Endodermal cell (in vitro differentiated cells): ENCODE measurements at places on chromosomes 2 and 18. TPM values are rescaled to one million over a fixed set of nuclear protein-coding genes. Genes with fewer than 3 reads are reported as not detected.

GRCh38 chr2:160859096-160859495 lies 301.1 kb upstream of the TANK start:
- no peak for DNase-seq
- H3K36me3 ChIP-seq, result no peaks in the 10 kb centered on the region
- H3K27ac ChIP-seq, result peak overlapping the region; percentile 52
- H3K4me1 ChIP-seq, result no peaks in the 10 kb centered on the region
- no peak overlapping the region for H3K4me3 ChIP-seq

- no peak overlapping the region for H3K4me3 ChIP-seq
- no peaks in the 10 kb centered on the region for H3K36me3 ChIP-seq
- H3K4me1 ChIP-seq, result no peaks in the 10 kb centered on the region
- H3K27ac ChIP-seq, result peak overlapping the region; percentile 96
- DNase-seq, result peak; percentile 51
- no peaks in the 10 kb centered on the region for H3K27me3 ChIP-seq
These were observed 171.7 kb upstream of the SOX11 start for GRCh38 chr2:5520463-5520972.

DNA sequence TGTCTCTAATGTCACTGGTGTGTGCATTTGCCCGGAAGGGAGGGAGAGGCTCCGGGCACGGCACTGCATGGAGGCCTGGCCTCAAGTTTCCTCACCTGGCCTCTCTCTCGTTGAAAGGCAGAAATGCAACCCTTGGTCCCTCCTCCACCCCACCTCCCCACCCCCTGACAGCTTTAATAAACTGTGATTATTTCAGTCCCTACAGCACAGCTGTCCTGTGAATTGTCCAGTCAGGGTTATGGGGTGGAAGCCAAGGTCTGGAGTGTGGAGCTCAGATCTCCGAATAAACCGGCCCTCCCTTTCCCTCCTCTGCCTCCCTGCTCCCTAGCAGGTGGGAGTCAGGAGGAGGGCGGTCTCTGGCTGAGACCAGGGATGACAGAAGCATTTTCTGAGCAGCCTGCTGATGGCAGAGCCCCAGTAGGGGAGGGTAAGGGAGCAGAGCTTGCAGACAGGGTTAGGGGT lies 199.2 kb upstream of the SMAD2 start:
- no peak overlapping the region for H3K4me3 ChIP-seq
- peaks cover 3% of the 10 kb centered on the region for H3K4me1 ChIP-seq
- no peaks in the 10 kb centered on the region for H3K36me3 ChIP-seq

- no peaks in the 10 kb centered on the region for H3K27me3 ChIP-seq
- H3K36me3 ChIP-seq, result no peaks in the 10 kb centered on the region
- H3K27ac ChIP-seq, result no peak overlapping the region
- H3K4me3 ChIP-seq, result no peak overlapping the region
- peaks cover 13% of the 10 kb centered on the region for H3K4me1 ChIP-seq
- DNase-seq, result no peak
These were observed 22.5 kb upstream of the POLE4 start for GRCh38 chr2:74935975-74936391.

DNA sequence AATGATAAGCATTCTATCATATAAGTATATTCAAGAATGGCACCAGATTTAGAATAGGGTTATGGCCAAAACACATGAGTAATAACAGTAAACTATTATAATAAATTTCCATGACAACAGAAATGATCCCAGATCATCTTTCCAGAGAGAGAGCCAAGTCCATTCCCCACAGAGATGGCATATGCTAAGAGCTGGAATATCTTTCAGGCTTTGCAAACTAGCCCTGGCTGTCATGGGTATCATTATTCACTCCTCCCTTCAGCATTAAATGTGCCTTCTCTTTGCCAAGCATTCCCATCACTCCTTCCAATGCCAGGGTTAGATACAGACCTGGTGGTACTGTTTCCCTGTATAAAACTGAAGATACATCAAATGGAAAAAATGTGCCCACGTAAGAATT lies 10.9 kb downstream of the FEZ2 start:
- H3K4me3 ChIP-seq, result no peak overlapping the region
- H3K27me3 ChIP-seq, result no peaks in the 10 kb centered on the region
- H3K36me3 ChIP-seq, result peaks cover 66% of the 10 kb centered on the region
- no peak for DNase-seq

- no peaks in the 10 kb centered on the region for H3K27me3 ChIP-seq
- no peak for DNase-seq
- H3K36me3 ChIP-seq, result no peaks in the 10 kb centered on the region
- H3K4me1 ChIP-seq, result no peaks in the 10 kb centered on the region
- no peak overlapping the region for H3K27ac ChIP-seq
These were observed 624.4 kb upstream of the SOX11 start for GRCh38 chr2:5067816-5068215.

The FAM98A gene
- 23.3 to 48.4 TPM (median 46.7 TPM) in 3 replicates for total RNA-seq

The CENPA gene
- 21.5 and 23.1 TPM in 2 replicates for total RNA-seq

- H3K36me3 ChIP-seq, result no peaks in the 10 kb centered on the region
- DNase-seq, result no peak
- no peak overlapping the region for H3K4me3 ChIP-seq
- no peak overlapping the region for H3K27ac ChIP-seq
- H3K4me1 ChIP-seq, result peaks cover 5% of the 10 kb centered on the region
- no peaks in the 10 kb centered on the region for H3K27me3 ChIP-seq
These were observed 53.0 kb upstream of the GALNT3 start for GRCh38 chr2:165847001-165847400.

GRCh38 chr18:74281980-74282754 lies 9.6 kb downstream of the CYB5A start:
- no peak overlapping the region for H3K27ac ChIP-seq
- no peaks in the 10 kb centered on the region for H3K36me3 ChIP-seq
- H3K4me1 ChIP-seq, result no peaks in the 10 kb centered on the region
- no peak overlapping the region for H3K4me3 ChIP-seq
- DNase-seq, result peak; percentile 63

DNA sequence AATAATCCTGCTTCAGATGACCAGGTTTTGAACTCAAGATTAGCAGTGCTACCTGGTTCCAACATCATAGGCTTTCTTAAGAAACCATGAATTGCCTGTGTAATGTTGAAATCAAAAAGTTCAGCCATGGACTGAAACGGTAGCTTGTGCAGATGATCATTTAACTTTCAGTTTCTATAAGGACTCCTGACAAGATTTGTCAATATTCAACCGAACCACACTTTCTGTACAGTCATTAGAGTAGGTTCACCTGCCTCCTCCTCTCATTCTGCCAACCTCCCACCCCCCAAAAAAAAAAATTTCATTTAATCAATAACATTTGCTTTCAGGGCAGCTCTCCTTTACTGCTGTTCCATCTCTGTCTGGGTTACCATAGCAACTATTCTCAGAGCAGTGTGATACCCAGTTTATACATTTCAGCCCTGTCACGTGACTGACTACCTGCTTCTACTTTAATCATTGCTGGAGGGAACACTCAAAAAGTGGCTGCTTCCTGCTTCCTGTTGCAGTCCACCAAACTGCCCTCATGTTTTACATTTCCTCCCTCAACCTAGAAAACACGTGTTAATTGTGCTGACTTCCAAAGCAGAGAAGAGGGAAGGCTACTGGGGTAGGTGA lies 275.5 kb downstream of the SS18 start:
- H3K27me3 ChIP-seq, result no peaks in the 10 kb centered on the region
- no peaks in the 10 kb centered on the region for H3K36me3 ChIP-seq
- H3K27ac ChIP-seq, result no peak overlapping the region
- no peak overlapping the region for H3K4me3 ChIP-seq
- no peak for DNase-seq
- no peaks in the 10 kb centered on the region for H3K4me1 ChIP-seq

DNA sequence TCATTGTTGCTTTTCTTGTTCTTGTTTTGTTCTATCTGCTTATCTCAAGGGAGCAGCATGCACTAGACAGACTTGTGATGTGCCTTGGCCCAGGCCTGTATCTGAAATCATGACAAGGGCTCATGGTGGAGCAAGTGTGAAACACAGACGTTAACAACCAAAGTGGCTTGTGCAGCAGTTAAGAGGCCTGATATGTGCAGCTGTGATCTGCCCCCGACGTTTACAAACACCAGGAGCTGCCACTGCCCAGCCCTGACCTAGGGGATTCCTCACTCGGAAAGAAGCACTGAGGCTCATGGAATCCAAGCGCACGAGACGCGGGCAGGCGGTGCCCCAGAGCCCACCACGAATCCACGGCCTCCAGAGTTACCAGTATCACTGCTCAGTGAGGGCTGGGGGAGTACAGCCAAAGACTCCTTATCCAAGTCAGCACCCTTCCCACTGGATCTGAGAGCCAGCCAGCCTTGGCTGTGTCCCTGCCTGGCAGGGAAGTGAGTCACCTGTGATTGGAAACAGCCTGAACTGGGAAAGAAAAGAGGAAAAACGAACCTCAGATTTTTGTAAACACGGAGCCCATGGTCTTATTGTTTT lies 62.3 kb upstream of the SNTG2 start:
- H3K27ac ChIP-seq, result no peak overlapping the region
- no peaks in the 10 kb centered on the region for H3K36me3 ChIP-seq
- no peaks in the 10 kb centered on the region for H3K4me1 ChIP-seq
- H3K4me3 ChIP-seq, result no peak overlapping the region
- peak; percentile 45 for DNase-seq
- H3K27me3 ChIP-seq, result no peaks in the 10 kb centered on the region

DNA sequence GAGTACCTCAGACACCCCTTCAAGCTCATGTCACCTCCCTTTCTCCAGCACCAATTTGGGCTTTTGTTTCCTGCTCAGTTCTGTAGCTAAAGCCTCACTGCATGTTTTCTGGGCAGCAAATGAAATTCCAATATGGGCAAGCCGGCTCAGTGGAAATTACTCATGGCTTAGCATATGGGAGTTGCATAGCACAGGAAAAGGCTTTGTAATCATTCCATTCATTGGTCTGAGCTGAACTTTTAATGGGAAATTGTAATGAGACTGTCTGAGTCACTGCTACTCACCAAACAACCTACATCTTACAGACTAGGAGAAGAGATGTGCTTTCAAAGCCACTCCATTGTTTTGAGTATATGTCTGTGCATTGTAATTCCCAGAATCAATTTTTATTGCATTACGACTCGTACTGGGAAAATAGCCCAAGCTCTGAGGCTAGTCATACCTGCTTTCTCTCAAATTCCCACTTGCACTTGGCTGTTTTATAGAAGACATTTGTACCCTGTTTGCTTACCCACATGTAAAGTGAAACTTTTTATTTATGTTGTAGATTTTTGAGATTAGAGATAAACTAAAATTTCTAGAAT lies 139.5 kb upstream of the LRATD1 start:
- no peak overlapping the region for H3K4me3 ChIP-seq
- no peaks in the 10 kb centered on the region for H3K27me3 ChIP-seq
- H3K4me1 ChIP-seq, result no peaks in the 10 kb centered on the region
- no peaks in the 10 kb centered on the region for H3K36me3 ChIP-seq
- DNase-seq, result no peak

DNA sequence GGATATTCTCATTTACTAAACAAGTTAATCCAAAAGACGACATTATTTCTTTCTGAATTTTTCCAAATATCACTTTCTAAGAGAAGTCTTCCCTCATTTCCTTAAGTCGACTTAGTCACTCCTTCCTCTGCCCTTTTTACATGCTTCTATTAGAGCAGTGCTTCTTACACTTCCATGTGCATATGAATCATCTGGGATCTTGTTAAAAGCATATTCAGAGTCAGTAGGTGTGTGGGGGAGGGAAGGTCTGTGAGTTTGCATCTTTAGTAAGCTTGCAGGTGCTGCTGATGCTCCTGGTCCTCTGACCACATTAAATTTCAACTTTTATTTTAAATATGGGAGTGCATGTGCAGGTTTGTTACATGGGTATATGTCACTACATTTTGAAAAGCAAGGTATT lies 582.6 kb downstream of the NRXN1 start:
- H3K36me3 ChIP-seq, result no peaks in the 10 kb centered on the region
- H3K4me1 ChIP-seq, result peaks cover 6% of the 10 kb centered on the region
- H3K4me3 ChIP-seq, result no peak overlapping the region
- no peak for DNase-seq

GRCh38 chr2:12173271-12173942 lies 427.0 kb downstream of the LPIN1 start:
- H3K27me3 ChIP-seq, result no peaks in the 10 kb centered on the region
- DNase-seq, result no peak
- no peak overlapping the region for H3K4me3 ChIP-seq
